Neural progenitor cell (in vitro differentiated cells): ENCODE measurements at places on chromosomes 16 and 17. TPM values are rescaled to one million over a fixed set of nuclear protein-coding genes. Genes with fewer than 3 reads are reported as not detected.
A peak's percentile ranks its signal among the peaks of the same experiment; 100 is the strongest.

DNA sequence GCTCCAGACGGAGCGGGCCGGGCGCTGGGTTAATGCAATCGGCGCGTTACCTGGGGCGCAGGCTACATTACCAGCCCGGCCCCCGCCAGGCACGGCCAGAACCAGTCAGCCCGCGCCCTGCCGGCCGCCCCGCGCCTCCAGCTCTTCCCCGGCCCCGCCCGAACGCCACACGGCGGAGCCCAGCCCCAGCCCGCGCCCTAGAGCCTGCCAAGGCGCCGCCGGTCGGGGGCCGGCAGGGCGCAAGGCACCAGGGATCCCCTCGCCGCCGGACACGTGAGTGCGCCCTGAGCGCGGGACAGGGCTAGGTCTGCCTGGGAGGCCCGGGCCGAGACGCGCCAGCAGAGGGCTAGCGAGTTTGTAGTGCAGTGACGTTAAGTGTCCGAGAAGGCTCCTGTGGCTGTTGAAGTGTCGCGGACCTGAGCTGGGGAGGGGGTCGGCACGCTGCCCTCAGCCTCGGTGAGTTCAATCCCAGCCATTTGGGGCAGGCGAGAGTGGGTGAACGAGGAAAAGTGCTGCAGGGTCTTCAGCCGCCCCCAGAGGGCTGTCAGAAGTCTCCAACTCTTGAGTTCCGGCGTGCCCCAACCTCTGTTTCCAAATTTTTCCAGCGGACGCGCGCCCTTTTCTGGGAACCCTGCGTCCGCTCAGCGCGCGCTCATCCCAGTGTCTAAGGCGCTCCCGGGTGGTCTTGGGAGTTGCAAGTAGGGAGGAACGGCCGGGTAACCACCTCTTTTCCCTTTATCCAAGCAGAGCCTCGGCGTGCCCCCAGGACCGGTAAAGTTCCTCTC is at the start of gene SLC6A2:
Gene SLC6A2, plus strand, starts transcription at position 92 of the 785 bp plus-strand sequence. CDS start 707 bp downstream, outside the sequence.
- H3K27ac ChIP-seq = no peak within 1 kb of the TSS
- no peaks in the 10 kb centered on the region for H3K36me3 ChIP-seq
- H3K27me3 ChIP-seq = peaks cover 100% of the 10 kb centered on the region
- DNase-seq = peak; percentile 82
- peaks cover 4% of the 10 kb centered on the region for H3K4me1 ChIP-seq
- peak within 1 kb of the TSS; percentile 55 for H3K4me3 ChIP-seq

DNA sequence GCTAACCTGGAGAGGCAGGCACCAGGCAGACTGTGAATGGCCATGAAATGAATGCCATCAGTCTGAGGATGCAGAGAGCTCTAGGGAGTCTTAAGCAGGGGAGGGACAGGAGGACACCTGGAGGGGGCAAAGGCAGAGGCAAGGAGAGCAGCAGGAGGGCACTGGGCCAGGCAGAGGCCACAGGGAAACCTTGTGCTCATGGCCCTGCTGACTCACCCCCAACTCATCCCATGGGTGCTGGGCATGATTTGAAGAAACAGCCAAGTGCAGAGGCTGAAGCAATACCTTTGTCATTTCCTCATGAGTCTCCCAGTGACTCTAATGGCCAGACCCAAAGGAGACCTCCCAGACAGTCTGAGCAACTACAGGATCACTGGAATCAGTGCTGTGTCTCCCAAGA is 141.4 kb downstream of the TMEM132E start:
- no peak for DNase-seq
- H3K27ac ChIP-seq = no peak overlapping the region
- H3K27me3 ChIP-seq = peaks cover 5% of the 10 kb centered on the region
- no peaks in the 10 kb centered on the region for H3K36me3 ChIP-seq
- H3K4me1 ChIP-seq = no peaks in the 10 kb centered on the region

DNA sequence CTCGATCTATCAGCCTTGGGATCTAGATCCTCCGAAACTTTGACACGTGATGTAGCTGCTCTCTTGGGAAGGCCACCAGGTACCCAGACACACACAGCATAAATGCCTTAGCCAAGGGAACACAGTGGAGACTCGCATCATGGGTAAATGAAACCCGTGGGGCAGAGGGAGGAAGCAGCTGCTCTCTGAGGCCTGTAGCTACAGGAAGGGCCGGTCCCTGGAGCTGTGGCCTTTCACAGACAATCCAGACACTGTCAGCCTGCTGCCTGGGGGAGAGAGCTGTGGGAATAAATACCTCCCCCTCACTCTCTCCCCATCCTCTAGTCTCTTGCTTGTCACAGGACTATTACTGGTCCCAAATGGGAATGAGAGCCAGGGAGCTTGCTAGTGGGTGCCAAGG is 351.2 kb downstream of the UTP18 start:
- H3K4me1 ChIP-seq = peaks cover 20% of the 10 kb centered on the region
- no peaks in the 10 kb centered on the region for H3K27me3 ChIP-seq
- H3K36me3 ChIP-seq = no peaks in the 10 kb centered on the region
- no peak overlapping the region for H3K4me3 ChIP-seq

DNA sequence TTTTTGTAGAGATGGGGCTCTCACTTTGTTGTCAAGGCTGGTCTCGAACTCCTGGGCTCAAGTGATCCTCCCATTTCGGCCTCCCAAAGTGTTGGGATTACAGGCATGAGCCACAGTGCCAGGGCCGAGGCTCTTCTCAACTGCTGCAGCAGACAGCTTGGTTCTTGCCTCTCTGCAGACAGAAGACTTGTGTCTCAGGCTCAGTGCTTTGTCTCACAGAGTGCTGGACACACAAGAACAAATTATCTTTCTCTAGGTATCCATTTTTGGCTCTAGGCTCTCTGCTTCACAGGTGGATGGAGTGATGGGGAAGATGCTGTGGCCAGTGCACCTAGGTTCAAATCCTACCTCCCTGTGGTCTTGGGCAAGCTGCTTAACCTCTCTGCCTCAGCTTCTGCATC is 80.8 kb upstream of the RNU2-1 start:
- H3K27me3 ChIP-seq = no peaks in the 10 kb centered on the region
- DNase-seq = no peak
- H3K4me3 ChIP-seq = no peak overlapping the region
- no peaks in the 10 kb centered on the region for H3K4me1 ChIP-seq

Gene METTL23
- total RNA-seq = 38.1 and 40.4 TPM in 2 replicates

Gene AKAP10
- total RNA-seq = 33.4 and 54.1 TPM in 2 replicates

Gene PRSS33
- 0.40 and 0.73 TPM in 2 replicates for total RNA-seq

Gene CRYM
- 0.36 and 1.3 TPM in 2 replicates for total RNA-seq

Gene C17orf50
- total RNA-seq = not detected in 2 replicates
